D341Med (cell line): ENCODE measurements at places on chromosomes 5 and 9.

GRCh38 chr9:97057651-97058050, 18.7 kb upstream of the CTSV start:
- no peak for DNase-seq

DNA sequence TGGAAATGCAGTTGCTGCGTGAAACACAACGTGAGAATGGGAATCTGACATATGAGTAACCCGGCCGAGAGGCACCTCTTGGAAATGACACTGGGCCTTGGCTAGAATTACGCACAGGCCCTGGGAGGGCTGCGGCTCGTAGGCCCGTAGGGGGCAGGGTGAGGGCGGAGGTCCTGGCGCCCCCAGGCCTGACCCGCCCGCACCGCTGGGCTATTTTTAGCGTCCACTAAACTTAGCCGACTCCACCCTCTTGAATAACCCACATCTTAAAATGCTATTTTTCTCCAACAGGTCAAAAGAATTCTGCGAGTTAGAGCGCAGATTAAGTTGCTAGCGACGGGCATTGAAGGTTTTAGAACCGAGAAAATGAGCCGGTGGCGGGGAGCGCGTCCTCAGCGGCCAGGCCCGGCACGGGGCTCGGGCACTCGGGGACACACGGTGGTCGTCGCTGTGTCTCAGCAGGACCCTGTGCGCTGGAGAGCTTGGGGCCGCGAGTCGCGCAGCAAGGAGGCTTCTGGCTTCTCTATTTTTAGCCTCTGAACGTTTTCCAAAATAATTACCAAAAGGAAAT, 168.5 kb downstream of the AUH start:
- no peak for DNase-seq

- DNase-seq: no peak
Measured at GRCh38 chr5:32786311-32786710, 75.2 kb downstream of the NPR3 start.

DNA sequence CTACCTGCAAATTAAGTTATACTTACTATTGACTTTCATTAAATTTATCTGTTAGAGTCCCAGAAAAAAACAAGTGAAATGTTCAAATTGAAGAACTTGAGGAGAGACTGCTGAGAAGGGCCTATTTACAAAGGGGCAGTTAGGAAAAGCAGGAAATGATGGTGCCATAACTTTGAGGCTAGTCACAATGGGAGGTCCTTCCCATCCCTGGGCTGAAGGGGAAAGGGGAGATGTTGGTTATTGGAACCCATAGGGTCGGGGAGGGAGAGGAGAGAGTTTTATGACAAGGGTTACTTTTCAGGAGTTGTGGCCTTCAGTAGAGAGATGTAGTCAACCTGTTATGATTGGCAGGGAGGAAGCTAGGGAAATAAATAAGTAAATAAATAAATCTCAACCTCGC, 169.1 kb downstream of the DMRT2 start:
- no peak for DNase-seq

- DNase-seq: no peak
Measured at GRCh38 chr5:149438281-149438680, 59.2 kb upstream of the IL17B start.

DNA sequence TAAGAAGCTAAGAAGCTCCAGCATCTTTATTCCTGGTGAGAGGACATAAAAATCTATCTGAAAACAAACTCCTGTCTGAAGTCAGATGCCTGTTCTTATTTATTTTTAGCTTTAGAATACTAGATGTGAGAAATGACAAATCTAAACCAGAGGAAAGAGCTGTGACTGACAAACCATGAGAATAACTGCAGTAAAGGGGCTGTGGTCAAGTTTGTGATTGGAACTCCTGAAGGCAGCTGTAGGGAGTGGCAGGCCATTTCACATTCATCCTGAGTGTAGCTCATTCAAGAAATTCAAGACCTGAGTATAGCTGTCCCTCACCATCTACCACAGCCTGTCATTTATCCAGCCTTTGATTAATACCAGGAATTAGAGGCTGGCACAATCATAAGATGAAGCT, 718.8 kb downstream of the BRINP1 start:
- DNase-seq: no peak

DNA sequence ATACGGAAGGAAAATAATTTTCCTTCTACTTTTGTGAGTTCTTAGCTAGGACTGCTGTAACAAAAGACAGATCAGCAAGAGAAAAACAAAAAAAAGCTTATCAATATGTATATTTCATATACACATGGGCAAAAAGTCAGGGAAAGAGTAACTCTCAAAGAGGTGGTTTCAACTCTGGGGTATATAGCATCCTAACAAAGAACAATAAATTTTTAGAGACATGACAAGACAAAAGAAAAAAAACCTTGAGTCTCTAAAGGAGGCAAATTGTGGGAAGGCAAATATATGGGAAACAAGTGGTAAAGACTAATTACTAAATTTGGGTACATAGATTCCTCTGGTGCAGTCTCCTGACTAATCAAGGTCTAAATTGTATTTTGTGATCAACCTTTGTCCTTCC, 93.2 kb downstream of the C5orf15 start:
- no peak for DNase-seq
